ENCODE measurements at places on chromosomes 7 and 10.

GRCh38 chr10:75211007-75211691 lies 553 bp downstream of the VDAC2 start:
- DNase-seq, result peak; percentile 27

- DNase-seq, result no peak
Observed at GRCh38 chr7:46123756-46124343, 202.8 kb upstream of the IGFBP3 start.

GRCh38 chr7:71221549-71221948 lies 89.6 kb downstream of the GALNT17 start:
- no peak for DNase-seq

- no peak for DNase-seq
Observed at GRCh38 chr7:134196439-134196838, 69.3 kb downstream of the LRGUK start.

GRCh38 chr7:100604976-100605911 lies 3.1 kb downstream of the PCOLCE start:
- DNase-seq, result peak; percentile 39

DNA sequence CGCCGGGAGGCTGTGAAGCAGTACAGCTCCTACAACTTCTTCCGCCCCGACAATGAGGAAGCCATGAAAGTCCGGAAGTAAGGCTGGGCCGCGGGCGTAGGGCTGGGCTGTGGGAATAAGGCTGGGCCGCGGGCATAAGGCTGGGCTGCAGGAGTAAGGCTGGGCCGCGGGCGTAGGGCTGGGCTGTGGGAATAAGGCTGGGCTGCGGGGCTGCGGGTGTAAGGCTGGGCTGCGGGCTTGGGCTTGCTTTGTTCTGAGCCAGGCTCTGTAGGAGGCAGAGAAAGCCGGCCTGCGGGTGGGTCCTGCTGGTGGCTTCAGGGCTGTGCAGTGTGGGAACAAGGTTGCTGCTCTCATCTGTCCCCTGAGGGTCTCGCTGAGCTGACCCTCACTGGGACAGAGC lies 12.5 kb downstream of the PFKFB3 start:
- no peak for DNase-seq

GRCh38 chr7:134478707-134479106 lies 19.8 kb upstream of the AKR1B1 start:
- DNase-seq, result no peak

GRCh38 chr10:49076319-49076718 lies 39.0 kb downstream of the VSTM4 start:
- DNase-seq, result no peak

DNA sequence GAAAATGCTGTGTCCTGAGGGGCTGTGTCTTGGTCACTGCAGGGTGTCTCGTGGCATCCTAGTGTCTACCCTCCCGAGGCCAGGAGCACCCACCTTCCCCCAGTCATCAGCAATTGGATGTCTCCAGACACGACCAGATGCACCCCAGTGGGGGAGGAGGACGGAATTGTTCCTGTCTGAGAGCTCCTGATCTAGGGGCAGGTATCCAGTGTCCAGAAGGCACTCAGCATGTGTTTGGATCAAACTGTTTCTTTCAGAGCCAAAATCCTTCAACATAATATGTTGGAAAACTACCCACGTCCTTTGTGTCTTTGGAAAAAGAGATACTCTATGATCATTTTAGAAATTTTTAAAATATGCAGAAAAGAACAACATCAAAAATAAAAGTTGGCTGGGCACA lies 16.9 kb downstream of the PRKRIP1 start:
- DNase-seq, result no peak

Data from stimulated activated CD4-positive, alpha-beta T cell treated with anti-CD3 and anti-CD28 coated beads, Interleukin-12 subunit alpha, Interleukin-12 subunit beta, amount 100 ng/mL, for 4 hours (primary cell).